ENCODE measurements at places on chromosomes 6 and 20. TPM values are rescaled to one million over a fixed set of nuclear protein-coding genes. Genes with fewer than 3 reads are reported as not detected.

MBOAT1 gene
- 5.3 TPM for total RNA-seq

TPD52L1 gene
- total RNA-seq: 56.2 TPM

F13A1 gene
- 188 TPM for total RNA-seq

BIRC7 gene
- not detected for total RNA-seq

GSTA4 gene
- 10.6 TPM for total RNA-seq

PDE7B gene
- total RNA-seq: 18.7 TPM

SOX18 gene
- 38.4 TPM for total RNA-seq

TMEM74B gene
- 2.9 TPM for total RNA-seq

TMEM217 gene
- 0.30 TPM for total RNA-seq

PLN gene
- total RNA-seq: 2,685 TPM

PACRG gene
- total RNA-seq: 7.9 TPM

WFDC10B gene
- not detected for total RNA-seq

MACROD2 gene
- 5.0 TPM for total RNA-seq

VGLL2 gene
- total RNA-seq: not detected

PLA2G7 gene
- 0.14 TPM for total RNA-seq
